ENCODE measurements at places on chromosomes 12 and 14. TPM values are rescaled to one million over a fixed set of nuclear protein-coding genes. Genes with fewer than 3 reads are reported as not detected.

DNA sequence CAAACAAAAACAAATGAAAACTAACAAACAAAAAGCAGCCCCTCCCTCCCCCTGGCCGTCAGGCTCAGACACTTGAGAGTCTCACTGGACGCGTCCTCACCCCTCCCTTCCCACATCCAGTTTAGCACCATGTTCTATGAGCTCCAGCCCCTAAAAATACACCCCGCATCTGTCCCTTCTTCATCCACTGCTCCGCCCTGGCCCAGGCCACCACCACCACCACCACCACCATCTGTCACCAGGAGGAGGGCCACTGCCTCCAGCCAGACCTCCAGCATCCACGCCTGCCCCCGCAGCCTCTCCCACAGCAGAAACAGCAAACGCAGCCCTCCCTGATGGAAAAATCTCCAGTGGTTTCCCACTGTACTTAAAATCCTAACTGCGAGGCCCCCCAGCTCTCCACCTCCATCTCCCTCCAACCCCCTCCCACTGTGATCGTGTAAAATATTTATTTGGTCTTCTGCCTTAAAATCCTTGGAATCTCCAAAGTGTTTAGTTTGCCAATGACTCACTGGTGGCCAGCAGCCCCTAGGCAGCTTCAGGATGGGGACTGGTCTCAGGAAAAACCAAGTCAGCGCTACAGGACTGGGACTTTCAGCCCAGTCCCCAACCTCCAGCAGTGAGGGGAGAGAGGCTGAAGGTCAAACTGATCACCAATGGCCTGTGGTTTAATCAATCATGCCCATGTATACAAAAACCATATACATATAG is 95.1 kb downstream of the SCARB1 start:
- no peak for DNase-seq

GRCh38 chr14:36553656-36554260 is 28.7 kb downstream of the NKX2-8 start:
- no peak for DNase-seq

DNA sequence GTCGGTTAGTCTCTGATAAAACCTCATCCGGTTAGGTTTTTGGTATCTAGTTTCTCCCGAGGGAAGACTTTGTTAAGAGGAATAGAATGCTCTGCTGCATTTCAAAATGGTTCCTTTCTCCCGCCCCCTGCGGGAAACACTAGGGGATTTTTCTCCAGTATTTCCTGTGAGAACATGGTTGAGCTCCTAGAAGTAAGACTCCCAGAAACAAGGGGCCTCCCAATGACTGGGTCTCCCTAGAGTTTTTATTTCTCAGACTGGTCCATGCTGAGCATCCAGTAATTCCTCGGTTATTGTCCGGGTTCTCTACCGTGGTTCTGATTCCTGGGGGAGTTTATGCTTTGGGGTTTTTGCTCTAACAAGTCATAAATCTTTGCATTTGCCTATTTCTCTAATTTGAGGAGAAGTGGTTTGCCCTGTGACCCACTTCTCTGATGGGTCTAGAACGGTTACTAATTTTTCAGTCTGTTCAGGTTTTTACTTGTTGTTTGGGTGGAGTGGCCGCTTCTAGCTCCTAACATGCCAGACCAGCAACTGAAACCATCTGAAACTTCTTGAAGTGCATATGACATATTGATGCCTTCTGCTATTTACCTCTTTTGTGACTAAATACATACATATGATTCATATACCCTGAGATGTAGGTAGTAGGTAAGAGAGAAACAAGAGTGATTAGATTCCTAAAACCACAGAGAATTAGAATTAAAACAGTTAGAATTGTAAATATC is 25.1 kb downstream of the TESPA1 start:
- DNase-seq = no peak

GRCh38 chr14:100114109-100114765 is 45.2 kb downstream of the DEGS2 start:
- no peak for DNase-seq

Gene POTEM
- total RNA-seq = not detected

Gene SIX6
- total RNA-seq = not detected

Gene CLEC2B
- total RNA-seq = 83.9 TPM

Measured in activated naive CD8-positive, alpha-beta T cell treated with anti-CD3 and anti-CD28 coated beads, Interleukin-2, amount 10 ng/mL, durations not matched to agents 7 days and 5 days (primary cell).